ENCODE measurements at places on chromosomes 5 and 9. TPM values are rescaled to one million over a fixed set of nuclear protein-coding genes. Genes with fewer than 3 reads are reported as not detected.

GRCh38 chr5:82389347-82389746, 111.2 kb upstream of the RPS23 start:
- DNase-seq, result no peak

DNA sequence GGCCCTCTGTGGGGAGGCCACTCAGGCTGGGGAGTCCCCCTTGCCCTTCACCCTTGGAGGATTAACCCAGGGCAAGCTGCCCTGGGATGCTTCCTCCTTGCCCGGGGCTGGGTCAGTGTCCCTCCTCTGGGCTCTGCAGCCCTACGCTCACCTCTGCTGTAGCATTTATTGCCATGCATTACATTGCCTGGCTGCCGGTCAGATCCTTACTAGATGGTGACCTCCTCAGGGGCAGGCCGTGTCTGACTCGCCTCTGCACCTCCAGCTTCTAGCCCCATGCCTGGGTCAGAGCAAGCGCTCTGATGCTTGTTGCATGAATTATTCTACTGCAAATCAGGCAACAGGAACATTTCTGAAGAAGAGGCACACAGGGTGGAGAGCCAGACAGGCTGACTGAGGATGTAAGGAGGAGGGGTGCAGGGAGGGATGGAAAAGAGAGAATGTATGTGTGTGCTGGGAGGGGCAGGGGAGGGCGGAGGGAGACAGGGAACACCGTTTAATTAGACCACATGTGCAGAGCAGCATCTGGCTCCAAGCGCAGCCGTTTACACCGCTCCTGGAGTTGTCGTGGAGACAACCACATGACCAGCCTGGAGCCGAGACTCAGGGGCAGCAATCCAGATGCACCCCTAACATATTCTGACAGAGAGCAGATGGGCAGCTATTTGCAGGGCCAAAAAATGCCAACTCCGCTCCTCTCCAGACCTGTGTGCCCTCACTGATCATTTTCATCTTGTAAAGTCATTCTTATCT, 117.0 kb downstream of the CRB2 start:
- DNase-seq, result no peak

The PFN3 gene
- polyA plus RNA-seq, result not detected

The SLCO6A1 gene
- not detected for polyA plus RNA-seq

GRCh38 chr9:1202512-1203280, 152.5 kb downstream of the DMRT2 start:
- DNase-seq, result no peak
